ENCODE measurements at places on chromosomes 2 and 18.

- no peak for DNase-seq
Observed at GRCh38 chr2:121281694-121282093, 3.3 kb downstream of the TFCP2L1 start.

GRCh38 chr18:11392292-11392691, 217.1 kb upstream of the SLC35G4 start:
- no peak for DNase-seq

GRCh38 chr18:37654731-37655369, 89.3 kb upstream of the CELF4 start:
- DNase-seq: peak; percentile 21

DNA sequence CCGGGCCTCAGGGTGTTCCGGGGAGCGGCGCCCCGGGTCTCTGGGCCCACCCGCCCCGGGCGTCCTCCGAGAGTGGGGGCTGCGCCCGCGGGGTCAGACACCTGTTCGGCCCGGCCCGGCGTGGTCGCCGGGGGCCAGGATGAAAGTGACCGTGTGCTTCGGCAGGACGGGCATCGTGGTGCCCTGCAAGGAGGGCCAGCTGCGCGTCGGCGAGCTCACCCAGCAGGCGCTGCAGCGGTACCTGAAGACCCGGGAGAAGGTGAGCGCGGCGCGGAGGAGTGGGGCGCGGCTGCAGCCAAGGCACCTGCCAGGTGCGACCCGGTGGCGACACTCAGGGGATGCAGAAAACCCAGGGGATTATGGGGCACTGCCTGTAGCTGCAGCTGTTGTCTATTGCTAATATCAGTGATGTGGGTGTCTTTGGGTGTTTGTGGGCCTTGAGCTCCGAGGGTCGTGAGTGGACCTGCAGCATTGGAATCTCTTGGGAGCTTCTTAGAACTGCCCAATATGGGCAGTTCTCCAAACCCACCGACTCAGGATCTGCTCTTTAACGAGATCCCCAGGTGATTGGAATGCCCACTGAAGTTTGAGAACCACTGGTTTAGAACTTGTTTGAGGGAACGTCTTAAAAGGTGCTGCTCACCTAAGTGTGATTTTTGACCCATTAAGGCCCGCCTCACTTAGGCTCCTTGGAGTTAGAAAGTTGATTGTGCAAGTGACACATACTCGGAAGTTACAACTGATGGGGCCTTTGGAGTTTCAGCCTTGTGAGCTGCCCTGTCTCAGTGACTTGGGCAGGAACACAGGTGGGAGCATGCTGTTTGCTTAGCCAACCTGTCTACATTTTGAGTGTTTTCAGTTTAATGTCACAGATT, 823 bp downstream of the PARD3B start:
- DNase-seq: no peak

DNA sequence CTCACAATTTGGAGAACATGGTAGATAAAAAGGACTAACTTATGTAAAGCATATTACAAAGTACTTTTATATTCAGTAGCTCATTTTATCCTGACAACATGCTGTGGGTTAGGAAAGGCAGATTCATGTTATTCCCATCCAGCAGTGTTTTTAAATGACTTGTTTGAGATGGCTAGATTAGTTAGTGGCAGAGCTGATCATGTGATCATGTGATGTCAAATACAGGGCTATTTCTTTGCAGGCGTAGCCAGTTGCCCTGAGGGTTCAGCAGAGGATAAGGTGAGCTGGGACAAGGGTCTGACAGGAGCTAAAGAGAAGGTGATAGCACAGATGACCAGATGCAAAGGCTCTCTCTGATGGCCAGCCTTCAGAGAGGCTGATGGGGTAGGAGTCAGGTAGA, 97.8 kb downstream of the ADD2 start:
- DNase-seq: no peak

DNA sequence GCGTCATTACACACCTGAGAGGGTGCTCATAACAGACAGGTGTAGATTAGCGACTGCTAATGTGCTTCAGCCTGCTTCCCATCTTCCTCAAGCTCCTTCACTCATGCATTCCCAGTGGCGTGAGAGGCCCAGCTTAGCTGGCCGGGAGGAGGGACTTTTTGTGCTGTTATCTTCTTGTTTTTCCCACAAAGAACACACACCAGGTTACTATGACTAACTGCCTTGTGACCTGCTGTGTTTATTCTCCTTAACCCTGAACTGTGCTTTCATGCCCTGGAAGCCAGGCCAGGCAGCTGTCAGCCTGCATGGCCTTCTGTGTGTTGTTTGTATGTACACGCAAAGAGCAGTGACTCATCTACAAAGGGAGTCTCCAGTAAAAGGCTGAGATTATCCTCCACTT, 143.8 kb downstream of the PIEZO2 start:
- no peak for DNase-seq

DNA sequence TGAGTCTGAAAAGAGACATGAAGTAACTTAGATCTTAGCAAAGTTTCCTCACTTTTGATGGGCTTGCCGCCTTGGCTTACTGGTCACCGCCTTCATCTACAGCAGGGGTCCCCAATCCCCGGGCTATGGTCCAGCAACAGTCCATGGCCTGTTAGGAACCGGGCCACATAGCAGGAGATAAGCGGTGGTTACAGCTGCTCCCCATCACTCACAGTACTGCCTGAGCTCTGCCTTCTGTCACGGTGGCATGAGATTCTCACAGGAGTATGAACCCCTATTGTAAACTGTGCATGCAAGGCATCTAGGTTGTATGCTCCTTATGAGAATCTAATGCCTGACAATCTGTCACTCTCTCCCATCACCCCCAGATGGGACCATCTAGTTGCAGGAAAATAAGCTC, 72.9 kb downstream of the BIN1 start:
- DNase-seq: no peak

DNA sequence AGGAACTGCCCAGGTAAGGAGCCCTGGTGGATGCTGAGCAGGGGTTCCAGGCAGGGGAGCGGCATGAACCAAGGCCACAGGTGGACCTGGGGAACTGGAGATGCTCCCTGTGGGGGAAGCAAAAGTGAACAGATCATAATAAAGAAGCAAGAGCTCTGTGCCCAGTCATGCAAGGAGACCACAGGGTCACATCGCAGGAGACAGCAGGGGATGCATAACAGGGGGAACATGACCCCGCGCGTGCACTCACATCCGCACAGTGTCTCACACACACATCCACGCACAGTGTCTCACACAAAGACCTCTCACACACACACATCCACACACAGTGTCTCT, 473.3 kb upstream of the HS6ST1 start:
- DNase-seq: no peak

DNA sequence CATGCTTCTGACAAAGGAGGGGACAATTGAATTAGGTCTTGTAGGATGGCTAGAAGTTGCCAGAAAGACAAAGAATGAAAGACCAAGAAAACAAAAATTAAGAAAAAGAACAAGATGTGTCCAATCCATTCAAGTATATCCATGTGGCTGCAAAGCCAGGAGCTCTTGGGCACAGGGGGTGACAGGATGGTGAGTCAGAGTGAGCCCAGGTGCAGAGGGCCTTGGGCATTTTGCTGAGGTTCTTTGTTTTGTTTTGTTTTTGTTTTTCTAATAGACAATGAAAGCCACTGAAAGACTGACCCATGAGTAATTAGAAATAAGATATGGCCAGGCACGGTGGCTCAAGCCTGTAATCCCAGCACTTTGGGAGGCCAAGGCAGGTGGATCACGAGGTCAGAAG, 104.6 kb upstream of the KLHL29 start:
- no peak for DNase-seq

Measured in liver (tissue), 10 donors.